Activated CD4-positive, alpha-beta memory T cell treated with anti-CD3 and anti-CD28 coated beads, Interleukin-2, amount 10 ng/mL, durations not matched to agents 7 days and 5 days (primary cell): ENCODE measurements at places on chromosomes 3 and 15. TPM values are rescaled to one million over a fixed set of nuclear protein-coding genes. Genes with fewer than 3 reads are reported as not detected.
A peak's percentile ranks its signal among the peaks of the same experiment; 100 is the strongest.

DNA sequence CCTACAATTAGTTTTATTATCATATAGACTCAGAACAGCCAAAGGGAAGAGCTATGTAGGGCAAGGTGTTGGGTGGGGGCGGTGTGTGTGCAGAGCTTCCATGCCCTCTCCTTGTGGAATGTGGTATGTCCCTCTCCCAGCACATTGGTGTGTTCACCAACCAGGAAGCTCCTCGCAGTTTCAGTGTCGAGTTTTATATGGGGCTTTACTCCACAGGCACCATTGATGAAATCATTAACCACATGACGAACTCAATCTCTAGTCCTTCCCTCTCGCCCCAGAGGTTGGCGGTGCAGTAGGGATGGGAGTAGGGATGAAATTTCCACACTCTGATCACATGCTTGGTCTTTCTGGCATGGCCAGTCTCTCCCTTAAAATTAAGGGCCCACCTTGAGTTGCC lies 13.6 kb upstream of the SRP14 start:
- no peak for DNase-seq

GRCh38 chr3:14555835-14556234 lies 15.7 kb upstream of the GRIP2 start:
- no peak for DNase-seq

- no peak for DNase-seq
These were observed 322.3 kb downstream of the PLCL2 start for GRCh38 chr3:17207019-17207418.

GRCh38 chr3:124260206-124260915 lies 268.4 kb upstream of the ROPN1 start:
- DNase-seq: no peak

- no peak for DNase-seq
These were observed 80.7 kb downstream of the PPARG start for GRCh38 chr3:12369598-12369997.

- DNase-seq: no peak
These were observed 20.1 kb downstream of the PAQR9 start for GRCh38 chr3:142943349-142943748.

- no peak for DNase-seq
These were observed 664.2 kb upstream of the CFAP20DC start for GRCh38 chr3:59714066-59714465.

DNA sequence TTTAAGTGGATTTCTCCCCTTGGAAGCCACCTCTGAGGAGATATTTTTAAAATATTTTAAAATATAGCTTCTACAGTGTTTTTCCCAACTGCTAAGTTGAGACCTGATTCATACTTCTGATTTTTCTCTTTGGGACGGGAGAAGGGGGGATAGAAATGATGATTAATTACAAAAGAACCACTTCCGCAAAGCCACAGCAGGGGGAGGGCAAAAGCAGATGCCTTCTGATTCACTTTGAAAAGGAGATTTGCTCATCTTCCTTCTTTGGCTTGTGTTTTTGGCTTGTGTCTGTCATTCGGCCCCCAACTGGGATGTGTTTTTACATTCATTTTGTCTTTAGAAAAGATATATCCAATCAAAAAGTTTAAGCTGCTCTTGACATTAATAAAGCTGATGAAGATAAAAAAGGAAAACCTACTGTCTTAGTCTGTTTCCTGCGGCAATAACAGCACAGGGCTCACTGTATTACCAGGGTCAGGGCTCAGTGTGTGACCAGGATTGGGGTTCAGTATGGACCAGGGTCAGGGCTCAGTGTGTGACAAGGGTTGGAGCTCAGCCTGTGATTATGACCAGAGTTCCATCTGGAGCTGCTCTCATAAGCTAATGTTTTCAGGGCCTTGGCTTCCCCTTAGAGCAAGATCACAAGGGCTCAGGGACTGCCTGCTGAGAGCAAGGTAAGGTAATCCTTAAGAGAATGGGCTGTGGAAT lies 223.2 kb downstream of the MTHFS start:
- no peak for DNase-seq

DNA sequence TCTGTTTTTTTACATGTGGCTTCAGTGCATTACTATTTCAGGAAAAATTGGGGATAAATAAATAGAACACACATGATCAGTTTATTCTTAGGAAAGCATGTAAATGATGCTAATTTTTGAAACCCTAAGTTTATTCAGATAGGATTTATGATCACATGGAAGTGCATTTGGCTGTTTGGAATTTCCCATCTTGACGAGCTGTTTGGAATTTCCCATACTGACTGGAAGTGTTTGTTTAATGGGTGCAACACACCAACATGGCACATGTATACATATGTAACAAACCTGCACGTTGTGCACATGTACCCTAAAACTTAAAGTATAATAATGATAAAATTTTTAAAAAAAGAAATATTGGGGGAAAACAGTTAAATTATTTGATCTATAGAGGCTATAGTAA lies 79.5 kb downstream of the COL6A6 start:
- DNase-seq: no peak

DNA sequence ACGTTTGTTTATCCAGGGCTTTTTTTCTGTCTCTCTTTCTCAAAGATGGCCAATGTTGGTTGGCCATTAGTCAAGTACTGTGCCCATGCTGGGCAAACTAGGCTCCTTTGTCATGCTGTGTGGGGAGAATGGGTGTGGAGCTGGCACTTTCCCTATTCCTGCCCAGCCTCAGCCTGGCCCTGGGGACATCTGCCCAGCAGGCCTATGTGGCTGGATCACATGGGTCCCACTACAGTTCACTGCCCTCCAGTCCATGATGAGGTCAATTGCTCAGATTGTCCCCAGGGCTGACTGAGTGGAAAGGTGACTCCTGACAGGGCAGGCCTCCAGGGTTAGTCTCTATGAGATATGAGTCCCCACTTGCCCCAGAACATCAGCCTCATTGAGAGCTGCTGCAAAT lies 54.4 kb upstream of the HERC1 start:
- no peak for DNase-seq

- DNase-seq: no peak
These were observed 133.3 kb downstream of the SUCLG2 start for GRCh38 chr3:67521053-67521646.

- no peak for DNase-seq
These were observed 299.5 kb downstream of the NSUN3 start for GRCh38 chr3:94362393-94362792.

DNA sequence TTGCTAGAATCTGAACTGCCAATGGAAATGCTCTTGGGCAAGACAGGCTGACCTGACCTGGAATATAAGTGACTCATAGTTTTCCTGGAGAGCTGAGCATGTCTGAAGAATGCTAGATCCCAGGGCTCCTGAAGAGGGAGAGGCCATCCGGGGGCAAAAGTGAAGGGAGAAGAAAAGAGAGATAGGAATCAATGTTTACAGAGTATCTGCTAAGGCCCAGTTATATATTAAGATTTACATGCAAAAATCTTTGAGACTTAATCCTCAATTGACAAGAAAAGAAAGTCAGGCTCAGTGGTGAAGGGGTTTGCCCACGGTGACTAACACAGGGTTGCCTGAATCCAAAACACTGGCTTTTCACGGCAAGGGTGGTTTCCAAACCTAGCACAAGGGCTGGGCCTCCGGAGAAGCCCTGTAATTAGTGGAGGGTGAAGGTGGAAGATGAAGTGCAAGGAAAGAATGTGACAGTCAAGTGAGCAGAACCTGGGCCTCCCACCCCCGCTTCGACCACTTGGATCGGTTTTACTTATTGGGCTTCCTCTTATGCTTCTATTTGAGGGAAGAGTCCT lies 91.7 kb upstream of the FGF12 start:
- DNase-seq: peak; percentile 58

DNA sequence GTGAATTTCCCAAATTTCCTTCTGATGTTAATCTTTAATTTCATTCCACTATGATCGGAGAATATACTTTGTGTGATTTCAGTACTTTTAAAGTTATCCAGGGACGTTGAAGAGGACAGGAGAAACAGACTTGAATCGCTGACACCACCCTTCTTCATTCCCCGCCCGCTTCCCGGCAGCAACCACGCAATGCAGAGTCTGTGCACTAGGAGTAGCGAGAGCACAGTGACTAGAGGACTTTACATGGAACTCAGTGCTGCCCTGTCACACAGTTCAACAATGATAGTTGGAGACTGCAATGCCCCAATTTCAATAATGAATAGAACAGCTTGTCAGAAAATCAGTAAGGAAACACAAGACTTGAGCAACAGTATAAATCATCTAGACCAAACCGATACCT lies 73.9 kb downstream of the RNF13 start:
- no peak for DNase-seq

GRCh38 chr3:158560979-158561378 lies 10.0 kb upstream of the MLF1 start:
- DNase-seq: no peak

GRCh38 chr15:91741986-91742385 lies 111.5 kb upstream of the SLCO3A1 start:
- DNase-seq: no peak

GRCh38 chr15:31438601-31439265 lies 112.1 kb downstream of the KLF13 start:
- no peak for DNase-seq

GRCh38 chr3:135806317-135806716 lies 159.2 kb upstream of the PPP2R3A start:
- DNase-seq: no peak

The C3orf33 gene
- total RNA-seq: 0.48 TPM

The VILL gene
- 18.4 TPM for total RNA-seq

The LXN gene
- 10.3 TPM for total RNA-seq

The GOLGA8Q gene
- total RNA-seq: 2.4 TPM

The GABRR3 gene
- total RNA-seq: not detected
